Pancreas (tissue), 10 donors: ENCODE measurements at places on chromosomes 4 and X. TPM values are rescaled to one million over a fixed set of nuclear protein-coding genes. Genes with fewer than 3 reads are reported as not detected.

The FRMPD4 gene
- total RNA-seq = 0.15 TPM

GRCh38 chr4:54913751-54914526 is 211.5 kb downstream of the KDR start:
- DNase-seq = no peak

- no peak for DNase-seq
These were observed 323.0 kb downstream of the HS3ST1 start for GRCh38 chr4:11105715-11106114.

- DNase-seq = no peak
These were observed 731 bp upstream of the GPC3 start for GRCh38 chrX:133985967-133986683.

The MYL5 gene
- total RNA-seq = 5.4 TPM

The GALNT7 gene
- total RNA-seq = 24.9 TPM

DNA sequence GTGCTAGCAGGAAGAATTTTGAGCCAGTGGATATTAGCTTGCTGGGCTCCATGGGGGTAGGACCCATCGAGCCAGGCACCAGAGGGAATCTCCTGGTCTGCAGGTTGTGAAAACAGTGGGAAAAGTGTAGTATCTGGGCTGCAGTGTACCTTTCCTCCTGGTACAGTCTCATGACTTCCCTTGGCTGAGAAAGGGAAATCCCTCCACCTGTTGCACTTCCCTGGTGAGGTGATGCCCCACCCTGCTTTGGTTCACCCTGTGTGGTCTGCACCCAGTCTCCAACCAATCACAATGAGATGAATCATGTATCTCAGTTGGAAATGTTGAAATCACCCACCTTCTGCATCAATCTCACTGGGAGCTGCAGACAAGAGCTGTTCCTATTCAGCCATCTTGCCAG is 341.4 kb upstream of the IRS4 start:
- no peak for DNase-seq

The FGA gene
- total RNA-seq = 0.09 TPM

GRCh38 chrX:103423955-103424638 is 47.8 kb downstream of the BEX3 start:
- DNase-seq = no peak

The CXCL6 gene
- total RNA-seq = 10.7 TPM

The SSX4 gene
- total RNA-seq = not detected

DNA sequence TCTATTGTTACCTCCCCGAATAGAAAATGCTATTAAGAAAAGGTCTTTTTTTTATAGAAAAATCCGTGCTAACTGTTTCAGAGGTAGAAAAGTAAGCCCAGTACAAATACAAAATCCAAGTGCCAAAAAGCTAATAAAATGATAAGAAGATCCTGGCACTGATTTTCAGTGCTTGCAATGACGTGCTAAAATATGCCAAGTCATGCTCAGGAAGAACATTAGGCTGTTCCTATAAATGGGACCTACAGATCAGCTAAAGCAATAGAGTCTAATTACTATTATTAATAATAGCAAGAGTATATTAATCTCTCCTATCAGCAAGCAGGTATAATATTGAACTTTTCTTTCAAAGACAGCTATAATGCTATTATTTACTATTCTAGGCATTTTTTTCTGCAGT is 305.8 kb downstream of the PPARGC1A start:
- DNase-seq = no peak

DNA sequence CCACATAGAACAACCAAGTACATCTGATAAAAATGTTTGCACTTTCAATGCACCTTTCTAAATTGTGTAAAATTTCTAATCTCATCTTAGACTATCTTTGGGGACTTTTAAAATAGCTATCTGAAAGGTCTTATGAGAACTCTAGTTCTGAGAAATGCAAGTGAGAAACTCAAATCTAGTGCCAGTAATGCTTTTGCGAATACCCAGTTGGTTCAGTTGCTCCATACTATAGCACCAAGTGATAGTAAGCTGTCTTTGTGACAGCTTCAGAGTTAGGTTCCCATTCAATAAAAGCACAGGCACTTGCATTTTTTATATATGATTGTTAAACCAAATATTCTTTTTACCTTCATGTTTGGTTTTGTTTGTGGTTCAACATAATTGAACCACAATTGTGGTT is 4.5 kb upstream of the ITM2A start:
- no peak for DNase-seq

DNA sequence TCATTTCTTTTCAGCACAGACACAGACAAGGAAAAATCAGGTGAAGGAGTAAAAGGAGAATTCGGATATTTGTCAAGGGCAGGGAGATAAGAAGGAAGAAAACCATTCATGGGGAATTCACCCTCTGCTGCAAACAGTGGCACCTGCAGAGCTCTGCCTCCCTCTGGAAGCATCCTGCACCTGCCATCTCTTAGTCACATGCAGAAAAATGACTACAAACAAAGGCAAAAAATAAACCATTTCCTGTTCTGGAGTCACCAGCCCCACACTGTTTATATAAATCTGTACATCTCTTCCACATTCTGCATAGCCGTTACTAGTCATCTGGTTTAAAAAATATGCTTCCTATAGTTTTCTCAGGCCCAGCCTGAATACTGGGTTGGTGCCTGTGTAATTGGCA is 205.3 kb downstream of the ARAP2 start:
- no peak for DNase-seq

DNA sequence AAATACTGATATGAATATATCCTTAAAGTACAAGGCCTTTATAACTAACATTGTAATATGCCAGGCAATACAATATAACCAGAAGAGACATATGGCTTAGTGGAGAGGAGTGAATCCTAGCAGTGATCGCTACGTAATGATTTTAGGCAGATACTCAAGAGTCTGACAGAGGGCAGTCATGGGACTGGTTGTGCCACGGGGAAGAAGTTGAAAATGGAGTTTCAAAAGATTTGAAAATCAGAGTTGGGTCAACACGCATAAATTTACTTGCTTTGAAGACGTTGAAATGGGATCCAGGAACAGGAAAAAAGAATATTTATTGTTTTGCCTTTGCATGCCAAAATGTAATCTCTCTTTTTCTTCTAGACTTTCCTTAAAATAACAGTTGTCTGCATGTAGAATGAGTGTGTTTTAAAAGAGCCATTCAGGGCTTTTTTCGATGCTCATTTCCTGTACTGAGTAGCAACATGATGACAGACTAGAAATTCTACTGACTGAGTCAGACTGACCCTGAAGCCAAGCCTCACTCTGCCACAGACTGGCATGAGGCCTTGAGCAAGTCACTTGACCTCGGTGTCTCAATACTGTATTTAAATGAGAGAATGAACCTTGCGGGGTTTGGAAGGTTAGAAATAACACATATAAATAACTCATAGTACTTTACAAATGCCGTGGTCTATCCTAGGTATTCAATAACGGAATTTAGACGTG is 8.1 kb upstream of the SMS start:
- peak; percentile 34 for DNase-seq

GRCh38 chr4:41122309-41122708 is 92.0 kb downstream of the APBB2 start:
- no peak for DNase-seq

The HELT gene
- total RNA-seq = not detected

DNA sequence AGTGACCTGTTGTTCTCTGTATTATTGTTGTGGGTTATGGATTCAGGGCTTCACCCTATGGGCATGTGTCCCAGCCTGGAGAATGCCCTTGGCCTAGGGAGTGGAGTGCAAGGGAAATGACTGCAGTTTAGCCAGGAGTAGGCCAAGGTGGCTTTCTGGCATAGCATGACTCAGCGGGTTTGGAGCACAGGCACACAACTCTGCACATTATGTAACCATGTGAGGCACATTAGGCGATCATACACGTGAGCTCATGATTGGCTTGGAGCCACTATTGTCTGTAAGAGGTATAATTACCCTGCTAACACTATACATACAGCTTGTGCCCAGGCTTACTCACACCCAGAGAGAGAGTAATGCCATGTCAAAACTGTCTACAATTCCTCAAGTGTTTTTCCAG is 35.1 kb upstream of the TACR3 start:
- DNase-seq = peak; percentile 61
